Esophagus squamous epithelium (tissue), 5 donors: ENCODE measurements at places on chromosomes 6 and 20. TPM values are rescaled to one million over a fixed set of nuclear protein-coding genes. Genes with fewer than 3 reads are reported as not detected.
A peak's percentile ranks its signal among the peaks of the same experiment; 100 is the strongest.

DNA sequence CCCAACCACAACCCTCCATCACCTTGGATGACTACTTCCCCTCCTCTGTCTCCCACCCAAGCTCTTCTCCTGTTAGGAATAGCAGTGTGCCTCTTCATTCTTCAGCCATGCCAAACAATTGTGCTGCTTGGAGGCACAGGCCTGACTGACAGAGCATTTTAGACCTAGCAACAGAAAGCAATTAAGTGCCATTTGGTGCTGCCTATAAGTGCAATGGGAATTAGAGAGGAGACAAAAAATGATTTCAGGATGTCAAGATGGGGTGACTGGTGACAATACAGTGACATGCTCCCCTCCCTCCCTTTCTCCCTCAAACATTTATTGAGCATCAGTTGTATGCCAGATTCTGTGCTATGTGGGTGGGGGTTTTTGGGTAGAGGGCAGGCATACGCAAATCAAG is 322.6 kb upstream of the MOCS1 start:
- H3K27me3 ChIP-seq: no peaks in the 10 kb centered on the region
- DNase-seq: no peak
- H3K4me1 ChIP-seq: no peaks in the 10 kb centered on the region
- H3K36me3 ChIP-seq: no peaks in the 10 kb centered on the region

DNA sequence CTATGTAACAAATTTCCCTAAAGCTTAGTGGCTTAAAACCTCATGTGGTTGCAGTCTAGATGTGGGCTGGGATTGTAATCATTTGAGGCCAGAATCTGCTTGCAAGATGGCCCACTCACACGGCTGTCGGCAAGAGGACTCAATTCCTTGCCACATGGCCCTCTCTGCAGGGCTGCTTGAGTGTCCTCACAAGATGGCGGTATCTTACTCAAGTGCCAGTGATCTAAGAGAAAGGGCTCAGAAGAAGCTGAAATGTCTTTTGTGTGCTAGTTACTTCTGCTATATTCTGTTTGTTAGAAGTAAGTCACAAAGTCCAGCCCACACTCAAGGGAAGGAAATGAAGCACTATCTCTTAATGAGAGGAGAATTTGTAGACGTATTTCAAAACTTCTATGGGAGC is 47.1 kb upstream of the PMEPA1 start:
- H3K27me3 ChIP-seq: no peaks in the 10 kb centered on the region
- H3K4me3 ChIP-seq: no peak overlapping the region
- H3K36me3 ChIP-seq: no peaks in the 10 kb centered on the region

- no peak overlapping the region for H3K4me3 ChIP-seq
- H3K36me3 ChIP-seq: no peaks in the 10 kb centered on the region
- no peaks in the 10 kb centered on the region for H3K4me1 ChIP-seq
These were observed 161.2 kb upstream of the NRSN1 start for GRCh38 chr6:23964865-23965264.

DNA sequence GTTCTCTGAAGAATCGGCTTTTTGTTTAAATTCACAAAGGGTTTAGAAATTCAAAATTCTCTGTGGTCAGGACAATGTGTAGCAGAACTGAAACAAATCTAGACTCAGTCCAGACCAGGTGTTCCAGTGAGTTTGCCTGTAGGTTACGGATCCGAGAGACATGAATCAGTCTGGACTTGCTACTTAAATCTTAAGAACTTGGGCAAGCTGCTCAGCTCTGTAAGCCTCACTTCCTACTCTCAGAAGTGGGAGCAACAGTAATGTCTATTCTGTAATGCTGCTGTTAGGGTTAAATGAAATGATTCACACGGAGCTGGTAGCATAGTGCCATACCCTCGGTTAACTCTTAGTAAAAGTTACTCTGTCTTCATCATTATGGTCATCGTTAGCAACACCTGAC is 37.7 kb downstream of the HECA start:
- H3K27me3 ChIP-seq: no peaks in the 10 kb centered on the region
- no peak for DNase-seq
- H3K36me3 ChIP-seq: peaks cover 2% of the 10 kb centered on the region
- H3K27ac ChIP-seq: peak overlapping the region; percentile 29
- no peak overlapping the region for H3K4me3 ChIP-seq
- H3K4me1 ChIP-seq: peaks cover 9% of the 10 kb centered on the region

DNA sequence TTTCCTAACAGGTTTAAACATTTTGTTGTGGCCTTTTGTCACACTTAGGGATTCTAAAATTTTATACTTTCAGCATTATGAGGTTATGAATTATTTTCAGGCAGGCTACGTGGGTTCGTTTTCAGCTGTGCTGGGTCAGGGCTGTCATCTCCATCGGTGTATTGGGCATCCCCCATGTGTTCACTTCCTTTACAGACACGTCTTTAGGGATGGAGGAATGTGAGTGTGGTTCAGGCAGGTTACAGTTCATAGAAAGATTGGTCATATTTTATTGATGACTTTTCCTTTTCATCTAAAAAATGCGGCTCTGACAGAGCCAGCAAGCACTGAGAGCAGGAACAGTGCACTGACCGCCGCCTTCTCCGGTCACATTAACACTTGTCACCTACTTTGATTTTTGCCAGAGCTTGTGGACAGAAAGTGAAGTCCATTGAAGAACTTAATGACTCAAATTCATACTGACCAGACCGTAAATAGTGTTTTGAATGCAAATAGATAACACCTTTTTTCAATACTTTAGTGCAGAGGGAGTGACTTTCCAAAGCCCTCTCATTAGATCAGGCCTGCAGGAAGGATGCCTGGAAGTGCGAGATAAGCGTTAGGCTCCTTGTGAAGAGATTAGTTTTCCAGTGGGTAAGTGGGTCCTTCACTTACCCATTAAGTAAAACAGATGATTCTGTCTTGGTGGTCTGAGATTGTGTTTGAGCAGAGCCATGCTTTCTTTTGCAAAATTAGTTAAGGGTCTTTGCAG is 113.1 kb downstream of the TIAM2 start:
- no peak for DNase-seq
- H3K4me3 ChIP-seq: no peak overlapping the region
- H3K27ac ChIP-seq: no peak overlapping the region
- H3K36me3 ChIP-seq: no peaks in the 10 kb centered on the region

DNA sequence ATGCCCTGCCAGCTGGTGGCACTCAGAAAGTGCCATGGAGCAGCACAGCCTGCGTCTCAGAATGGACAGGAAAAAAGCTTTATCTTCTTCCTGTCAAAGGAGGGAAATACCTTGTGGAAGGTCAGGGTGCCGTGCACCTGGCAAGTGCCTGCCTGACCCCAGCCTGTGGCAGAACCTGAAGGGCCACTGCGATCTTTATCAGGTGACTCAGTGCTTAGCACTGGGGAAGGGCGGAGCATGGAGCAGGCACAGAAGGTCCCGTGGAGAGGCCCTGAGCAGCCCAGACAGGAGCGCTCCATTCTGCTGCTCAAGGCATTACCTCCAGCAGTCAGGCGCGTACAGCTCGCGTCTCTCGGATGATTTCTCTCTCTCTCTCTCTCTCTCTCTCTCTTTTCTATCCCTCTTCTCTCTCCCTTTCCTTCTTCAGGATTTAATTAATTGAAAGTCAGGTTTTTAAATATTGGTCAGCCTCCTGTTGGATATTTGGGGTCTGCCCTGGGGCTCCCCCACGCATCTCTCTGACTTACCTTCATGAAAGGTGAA is 31.7 kb downstream of the FOXC1 start:
- no peaks in the 10 kb centered on the region for H3K36me3 ChIP-seq
- H3K4me3 ChIP-seq: no peak overlapping the region
- DNase-seq: no peak

RAB32 gene
- total RNA-seq: 6.8 TPM

- no peak for DNase-seq
- no peak overlapping the region for H3K27ac ChIP-seq
These were observed 91.0 kb downstream of the NCR2 start for GRCh38 chr6:41426438-41426851.

PGC gene
- total RNA-seq: not detected

GRCh38 chr6:147077251-147077650 is 127.0 kb upstream of the STXBP5 start:
- H3K36me3 ChIP-seq: no peaks in the 10 kb centered on the region
- no peaks in the 10 kb centered on the region for H3K27me3 ChIP-seq
- no peak overlapping the region for H3K4me3 ChIP-seq

- DNase-seq: no peak
- no peaks in the 10 kb centered on the region for H3K4me1 ChIP-seq
- no peak overlapping the region for H3K4me3 ChIP-seq
- H3K27me3 ChIP-seq: no peaks in the 10 kb centered on the region
These were observed 63.0 kb upstream of the KIF25 start for GRCh38 chr6:167934426-167934864.

DNA sequence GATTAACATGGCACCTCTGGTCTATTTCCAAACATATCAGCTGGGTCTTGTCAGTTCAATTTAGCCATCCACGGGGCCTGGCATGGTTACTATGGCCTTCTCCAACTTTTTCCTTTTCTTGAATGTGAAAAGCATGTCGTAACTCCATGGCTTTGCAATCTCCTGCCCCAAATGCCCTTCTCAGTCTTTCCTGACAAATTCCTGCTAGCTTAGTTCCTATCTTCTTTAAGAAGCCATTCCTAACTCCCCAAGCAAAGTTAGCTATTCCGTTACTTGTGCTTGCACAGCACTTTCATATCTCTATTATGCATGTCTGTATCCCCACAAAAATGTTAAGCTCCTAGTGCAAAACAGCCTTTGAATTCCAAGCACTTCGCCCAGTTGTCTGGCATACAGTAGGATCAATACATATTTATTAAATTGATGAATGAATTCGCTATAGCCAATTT is 105.6 kb downstream of the AIG1 start:
- no peak overlapping the region for H3K4me3 ChIP-seq
- H3K4me1 ChIP-seq: no peaks in the 10 kb centered on the region
- H3K36me3 ChIP-seq: no peaks in the 10 kb centered on the region
- no peak for DNase-seq
- no peak overlapping the region for H3K27ac ChIP-seq

MLN gene
- total RNA-seq: not detected

DNA sequence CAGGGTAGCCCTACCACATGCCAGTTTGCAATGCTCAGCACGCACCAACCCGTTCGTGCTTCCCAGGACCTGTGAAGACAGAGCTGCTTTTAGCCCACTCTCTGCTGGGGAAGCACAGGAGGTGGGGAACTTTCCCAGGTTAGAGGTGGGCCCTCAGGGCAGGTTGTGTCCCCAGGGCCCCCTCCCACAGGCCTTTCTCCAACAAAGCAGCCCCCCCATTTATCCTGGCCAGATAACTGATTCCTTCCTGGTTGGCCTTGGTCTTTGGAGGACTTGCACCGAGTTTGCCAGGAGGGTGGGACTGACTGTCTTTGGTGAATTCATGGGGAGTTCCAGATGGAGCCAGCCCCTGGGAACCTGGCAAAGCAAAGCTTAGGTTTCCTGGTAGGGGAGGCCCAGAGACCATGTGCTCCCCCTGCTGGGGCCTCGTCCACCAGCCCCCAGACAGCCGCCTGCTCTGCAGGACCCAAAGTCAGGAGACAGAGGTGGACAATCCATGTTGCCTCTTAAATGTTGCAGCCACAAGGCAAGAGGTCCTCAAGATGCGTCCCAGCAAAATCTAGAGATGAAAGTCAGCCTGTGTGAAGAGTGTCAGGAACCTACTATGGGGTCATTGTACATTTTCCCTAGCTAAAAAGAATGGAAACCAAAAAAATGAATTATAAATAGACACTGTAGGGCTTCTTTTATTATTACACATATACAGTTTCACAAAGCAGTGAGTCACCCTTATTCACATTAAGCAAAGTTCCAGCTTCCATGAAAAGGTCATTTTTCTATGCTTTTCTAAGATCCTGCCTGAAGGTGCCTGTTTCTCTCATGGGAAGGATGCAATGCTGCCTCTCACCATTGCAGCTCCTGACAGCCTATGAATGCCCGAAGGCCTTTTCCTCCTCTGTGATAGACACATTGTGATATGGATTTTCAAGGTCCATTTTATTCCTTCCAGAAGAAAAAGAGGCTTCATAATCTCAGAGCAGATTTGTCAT is 497.8 kb downstream of the PREX1 start:
- H3K4me3 ChIP-seq: no peak overlapping the region
- no peak overlapping the region for H3K27ac ChIP-seq
- H3K27me3 ChIP-seq: no peaks in the 10 kb centered on the region

PRSS35 gene
- not detected for total RNA-seq

NEU1 gene
- 23.6 TPM for total RNA-seq

SLC35D3 gene
- not detected for total RNA-seq

LAMP5 gene
- total RNA-seq: not detected

DNA sequence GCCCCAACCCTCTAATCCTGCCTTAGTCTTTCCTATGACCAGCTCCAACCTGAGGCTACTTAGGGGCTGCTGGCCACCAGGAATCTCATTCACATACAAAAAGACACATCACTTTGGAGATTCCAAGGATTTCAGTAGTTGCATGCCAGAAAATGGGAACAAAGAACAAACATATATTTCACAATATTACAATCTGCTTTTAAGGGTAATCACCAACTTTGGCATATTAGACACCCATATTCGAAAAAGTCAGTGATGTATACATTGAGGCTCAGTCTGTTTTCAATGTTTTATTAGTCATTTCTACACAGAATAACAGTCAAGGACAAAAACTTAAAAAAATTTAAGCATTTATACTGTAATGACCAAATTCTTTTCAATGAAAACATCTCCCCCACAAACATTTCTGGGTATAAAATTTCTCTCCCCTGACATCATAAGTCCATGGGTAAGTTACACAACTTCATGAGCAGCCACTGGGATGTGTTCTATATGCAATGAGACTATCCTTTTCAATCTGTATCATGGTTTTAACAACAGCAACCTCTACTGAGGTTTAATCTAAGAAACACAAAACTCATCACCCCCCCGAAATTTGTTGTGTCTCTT is 103.5 kb downstream of the MAP7 start:
- no peak for DNase-seq
- H3K36me3 ChIP-seq: no peaks in the 10 kb centered on the region
- H3K27me3 ChIP-seq: no peaks in the 10 kb centered on the region
- no peaks in the 10 kb centered on the region for H3K4me1 ChIP-seq
- no peak overlapping the region for H3K4me3 ChIP-seq
- H3K27ac ChIP-seq: no peak overlapping the region

GLP1R gene
- total RNA-seq: not detected

DNA sequence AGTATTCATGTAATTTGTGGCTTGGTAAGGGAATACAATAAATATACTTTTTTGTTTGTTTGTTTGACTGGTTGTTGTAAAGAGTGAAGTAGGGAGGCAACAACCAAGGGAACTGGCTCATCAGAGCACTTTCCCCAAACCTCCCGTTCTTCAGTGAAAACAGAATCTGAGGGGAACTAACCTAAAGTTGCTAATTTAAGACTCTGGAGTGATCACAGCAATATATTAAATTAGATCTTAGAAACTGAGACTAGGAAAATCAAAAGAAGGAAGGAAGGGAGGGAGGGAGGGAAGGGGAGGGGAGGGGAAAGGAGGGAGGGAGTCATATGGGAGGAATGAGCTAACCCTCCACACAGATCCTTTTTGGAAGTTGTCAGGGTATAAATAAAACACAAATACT is 144.9 kb downstream of the SYNDIG1 start:
- H3K36me3 ChIP-seq: no peaks in the 10 kb centered on the region
- H3K4me1 ChIP-seq: no peaks in the 10 kb centered on the region
- peaks cover 28% of the 10 kb centered on the region for H3K27me3 ChIP-seq
- DNase-seq: no peak

ID4 gene
- total RNA-seq: 23.9 TPM

- H3K4me3 ChIP-seq: no peak overlapping the region
- no peak overlapping the region for H3K27ac ChIP-seq
These were observed 264.0 kb downstream of the PRKN start for GRCh38 chr6:162463576-162463975.
